ENCODE measurements at places on chromosomes 1 and 21.

GRCh38 chr21:40489001-40489400, 358.0 kb downstream of the DSCAM start:
- DNase-seq: no peak

- no peak for DNase-seq
These were observed at the start of gene KMO for GRCh38 chr1:241532162-241532531. TSS of gene KMO (plus strand) at chr1:241532378. CDS start at chr1:241532445, 67 bp downstream.

DNA sequence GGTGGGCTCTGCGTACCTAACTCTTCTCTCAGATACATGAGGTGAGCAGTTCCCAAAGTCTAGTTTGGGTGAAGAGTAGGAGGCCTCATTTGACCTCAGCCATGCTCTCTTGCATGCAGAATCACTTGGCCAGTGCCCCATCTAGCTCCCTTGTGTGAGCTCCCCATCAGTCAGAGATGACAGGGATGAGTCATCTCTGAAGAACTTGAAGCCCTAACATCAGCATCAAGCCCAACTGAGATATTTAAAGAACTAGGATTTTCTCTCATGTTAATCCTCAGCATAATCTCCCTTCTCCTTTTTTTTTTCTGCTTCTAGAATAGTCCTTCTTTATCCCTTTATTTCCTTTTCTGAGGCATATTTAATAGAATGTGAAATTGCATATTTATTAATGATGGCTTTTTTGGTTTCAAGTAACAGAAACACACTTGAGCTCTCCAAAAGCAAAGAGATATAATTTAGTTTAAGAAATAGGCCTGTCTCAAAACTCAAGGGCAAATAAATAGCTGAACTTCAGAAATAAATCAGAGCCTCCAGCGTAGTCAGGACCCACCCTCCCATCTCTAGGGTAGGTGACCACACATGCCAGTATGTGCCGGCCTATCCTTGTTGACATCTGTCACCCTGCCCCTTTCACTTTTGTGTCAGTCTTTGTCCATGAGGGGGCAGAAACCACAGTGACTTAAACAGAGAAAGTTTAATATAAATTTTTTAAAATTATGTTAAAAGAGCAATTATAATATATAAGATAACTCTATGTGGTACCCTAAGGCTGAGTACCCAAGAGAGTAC, 112.3 kb downstream of the TSEN15 start:
- DNase-seq: no peak

DNA sequence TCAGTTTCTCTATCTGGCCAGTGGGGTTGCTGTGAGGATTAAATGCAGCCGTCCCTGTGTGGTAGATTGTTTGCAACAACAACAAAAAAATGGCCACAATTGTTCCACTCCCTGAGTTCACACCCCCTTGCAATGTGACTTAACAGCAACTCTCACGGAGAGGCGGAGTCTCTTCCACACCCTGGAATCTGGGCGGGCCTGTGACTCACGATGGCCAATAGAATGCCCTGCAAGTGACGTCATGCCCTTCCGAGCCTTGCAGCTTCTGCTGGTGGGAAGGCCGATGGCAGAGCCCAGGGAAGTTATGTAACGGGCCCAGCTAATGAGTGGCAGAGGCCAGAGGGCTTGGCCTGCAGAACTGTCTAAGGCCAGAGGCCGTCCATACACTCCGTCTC, 87.9 kb downstream of the RIPK4 start:
- DNase-seq: no peak

GRCh38 chr1:2255420-2256369, 27.6 kb downstream of the SKI start:
- DNase-seq: no peak

DNA sequence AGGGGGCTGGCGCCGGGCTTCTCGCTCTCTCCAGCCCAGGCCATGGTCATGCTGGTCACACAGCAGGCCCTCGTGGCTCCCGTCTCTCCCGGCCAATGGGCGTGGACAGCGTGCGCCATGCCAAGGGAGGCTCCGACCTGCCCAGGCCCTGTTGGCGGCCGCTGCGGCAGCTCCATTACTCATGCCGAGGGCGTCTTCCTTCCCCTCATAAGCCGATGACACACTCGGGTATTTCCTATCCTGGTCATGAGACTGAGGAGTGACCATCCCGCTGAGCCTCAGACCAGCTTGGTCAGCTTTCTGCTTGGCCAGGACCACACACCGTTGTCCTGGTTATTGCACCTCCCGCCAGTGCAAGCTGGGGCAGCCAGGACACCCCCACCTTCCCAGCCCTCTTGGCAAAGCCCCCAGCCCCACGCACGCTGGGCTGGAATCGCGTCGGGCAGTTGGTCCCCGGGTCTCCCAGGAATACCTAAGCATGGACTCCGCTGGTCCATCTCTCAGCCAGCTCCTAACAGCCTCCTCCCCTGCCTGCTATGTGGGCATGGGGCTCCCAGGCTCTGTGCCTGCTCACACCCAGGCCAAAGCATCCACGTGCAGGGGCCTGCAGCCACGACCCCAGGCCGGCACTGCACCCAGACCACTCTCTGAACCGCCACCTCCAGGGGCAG, 49.8 kb downstream of the ARHGEF16 start:
- DNase-seq: no peak

- no peak for DNase-seq
These were observed 26.2 kb downstream of the SZT2 start for GRCh38 chr1:43415901-43416300.

DNA sequence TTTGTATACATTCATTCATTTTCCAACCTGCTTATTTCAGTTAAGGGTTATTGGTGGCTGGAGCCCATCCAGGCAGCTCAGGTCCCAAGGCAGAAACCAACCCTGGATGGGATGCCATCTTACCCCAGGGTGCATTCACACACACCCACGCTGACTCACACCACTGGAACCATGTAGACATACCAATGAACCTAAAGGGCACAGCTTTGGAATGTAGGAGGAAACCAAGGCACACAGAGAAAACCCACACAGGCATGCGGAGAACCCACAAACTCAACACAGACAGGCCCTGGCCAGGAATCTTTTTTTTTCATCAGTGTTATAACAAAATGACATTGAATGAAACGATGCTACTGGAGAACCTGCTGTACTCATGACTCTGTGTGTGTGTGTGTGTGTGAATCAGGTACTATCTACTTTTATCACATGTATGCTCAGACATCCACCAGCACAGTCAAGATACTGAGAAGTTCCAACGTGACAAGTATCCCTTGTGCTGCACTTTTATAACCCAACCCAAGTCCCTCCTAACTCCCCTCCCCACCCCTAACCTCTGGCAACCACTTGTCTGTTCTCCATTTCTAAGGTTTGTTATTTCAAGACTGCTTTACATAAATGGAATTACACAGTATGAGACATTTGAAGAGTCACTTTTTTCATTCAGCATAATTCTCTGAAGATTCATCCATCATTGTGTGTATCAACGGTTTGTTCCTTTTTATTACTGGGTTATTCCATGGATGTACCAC, 286.8 kb upstream of the PLD5 start:
- DNase-seq: no peak

GRCh38 chr21:33884376-33885171, 31.0 kb downstream of the ATP5PO start:
- no peak for DNase-seq

DNA sequence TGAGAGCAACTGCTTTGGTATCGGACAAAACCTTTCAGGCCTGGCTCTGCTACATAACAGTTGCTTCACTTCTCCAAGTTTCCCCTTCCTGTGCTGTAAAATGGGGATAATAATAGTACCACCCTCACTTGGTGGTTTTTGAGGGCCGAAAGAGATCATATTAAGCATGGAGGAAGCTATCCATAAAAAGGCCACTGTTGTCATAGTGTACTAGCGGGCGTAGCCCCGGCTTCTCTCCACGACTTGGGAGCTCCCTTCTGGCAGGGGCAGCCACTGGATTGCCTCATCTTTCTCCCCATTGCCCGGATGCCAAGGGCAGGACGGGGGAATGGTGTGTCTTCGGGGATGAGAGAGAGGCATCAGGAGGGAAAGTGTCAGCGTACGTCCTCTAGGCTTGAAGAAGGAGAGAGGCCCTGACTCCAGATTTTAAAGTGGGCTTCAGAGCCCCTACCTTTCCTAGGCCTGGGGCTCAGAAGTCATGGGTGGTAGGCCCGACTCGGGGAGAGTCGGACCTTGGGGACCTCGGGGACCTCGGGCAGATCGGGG, 548 bp upstream of the MFSD2A start:
- DNase-seq: no peak

DNA sequence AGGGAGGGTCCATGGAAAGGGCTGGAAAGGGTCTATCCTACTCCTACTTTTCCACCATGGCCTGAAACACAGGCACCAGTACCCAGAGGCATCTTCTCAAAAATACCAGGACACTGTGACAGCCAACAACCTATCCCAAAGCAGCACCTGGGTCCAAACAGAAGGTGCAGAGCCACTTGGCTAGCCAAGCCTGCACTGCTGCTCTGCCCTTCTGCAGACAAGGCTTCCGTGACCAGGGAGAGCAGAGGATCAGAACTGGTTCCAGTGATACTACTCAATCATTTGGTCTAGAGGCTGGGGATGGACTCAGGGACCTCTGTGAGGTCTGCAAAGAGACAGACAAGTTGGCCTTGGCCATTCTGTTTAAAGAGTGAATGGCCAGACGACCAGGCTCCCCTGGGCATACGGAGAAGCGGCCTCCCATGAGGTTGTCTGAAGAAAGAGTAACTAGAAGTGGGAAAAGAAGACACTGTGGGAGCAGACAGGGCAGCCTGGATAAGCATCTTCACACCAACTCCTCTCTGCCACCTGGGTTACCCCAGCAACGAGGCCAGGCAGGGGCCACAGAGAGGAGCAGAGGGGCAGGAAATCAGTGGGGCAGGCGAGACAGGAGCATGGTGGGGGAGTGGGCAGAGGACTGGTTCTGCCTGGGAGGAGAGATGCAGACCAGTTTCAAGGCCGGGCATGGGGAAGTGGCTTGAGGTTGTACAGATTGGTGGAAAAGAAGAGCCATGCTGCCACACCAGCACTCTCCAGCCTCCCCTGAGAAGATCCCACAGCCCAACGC, 5.7 kb downstream of the KCNN3 start:
- DNase-seq: no peak

- DNase-seq: no peak
These were observed 19.5 kb upstream of the NCMAP start for GRCh38 chr1:24536391-24536840.

- DNase-seq: no peak
These were observed 233.8 kb upstream of the JUN start for GRCh38 chr1:59017501-59018231.

DNA sequence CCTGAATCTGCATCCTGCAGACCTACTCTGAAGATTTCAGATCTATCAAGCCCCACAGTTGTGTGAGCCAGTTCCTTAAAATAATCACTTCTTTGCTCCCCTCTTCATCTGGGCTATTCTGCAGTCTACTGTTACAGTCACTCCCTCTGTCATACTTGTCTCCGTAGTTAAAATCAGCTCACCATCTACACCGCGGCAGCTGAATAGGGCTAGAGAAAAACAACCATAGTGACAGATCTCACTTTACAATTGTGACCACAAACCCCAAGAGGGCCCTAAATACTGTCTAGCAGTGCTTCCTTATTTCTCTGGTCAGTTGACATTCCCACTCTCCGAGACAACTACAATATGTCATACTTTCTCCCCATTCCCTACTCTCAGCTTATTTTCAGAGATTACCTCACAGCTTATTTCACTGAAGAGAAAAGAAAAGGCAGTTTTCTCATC, 12.9 kb downstream of the DESI2 start:
- DNase-seq: no peak

GRCh38 chr1:162757476-162757875, 33.0 kb upstream of the HSD17B7 start:
- DNase-seq: no peak

DNA sequence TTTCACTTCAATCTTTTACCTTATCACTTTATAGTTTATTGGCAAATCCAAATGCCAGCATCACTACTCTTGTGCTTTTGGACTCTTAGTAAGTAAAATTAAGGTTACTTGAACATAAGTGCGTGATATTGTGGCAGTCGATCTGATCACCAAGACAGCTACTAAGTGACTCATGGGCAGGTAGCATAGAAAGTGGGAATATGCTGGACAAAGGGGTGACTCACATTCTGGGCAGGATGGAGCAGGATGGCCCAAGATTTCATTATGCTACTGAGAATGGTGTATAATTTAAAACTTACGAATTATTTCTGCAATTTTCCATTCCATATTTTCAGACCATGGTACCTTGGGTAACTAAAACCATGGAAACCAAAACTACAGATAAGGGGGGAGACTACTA, 120.2 kb downstream of the ROR1 start:
- DNase-seq: no peak

GRCh38 chr1:225748529-225748928, 29.1 kb upstream of the SRP9 start:
- DNase-seq: no peak

- no peak for DNase-seq
These were observed 33.5 kb downstream of the PROX1 start for GRCh38 chr1:214021321-214021720.

DNA sequence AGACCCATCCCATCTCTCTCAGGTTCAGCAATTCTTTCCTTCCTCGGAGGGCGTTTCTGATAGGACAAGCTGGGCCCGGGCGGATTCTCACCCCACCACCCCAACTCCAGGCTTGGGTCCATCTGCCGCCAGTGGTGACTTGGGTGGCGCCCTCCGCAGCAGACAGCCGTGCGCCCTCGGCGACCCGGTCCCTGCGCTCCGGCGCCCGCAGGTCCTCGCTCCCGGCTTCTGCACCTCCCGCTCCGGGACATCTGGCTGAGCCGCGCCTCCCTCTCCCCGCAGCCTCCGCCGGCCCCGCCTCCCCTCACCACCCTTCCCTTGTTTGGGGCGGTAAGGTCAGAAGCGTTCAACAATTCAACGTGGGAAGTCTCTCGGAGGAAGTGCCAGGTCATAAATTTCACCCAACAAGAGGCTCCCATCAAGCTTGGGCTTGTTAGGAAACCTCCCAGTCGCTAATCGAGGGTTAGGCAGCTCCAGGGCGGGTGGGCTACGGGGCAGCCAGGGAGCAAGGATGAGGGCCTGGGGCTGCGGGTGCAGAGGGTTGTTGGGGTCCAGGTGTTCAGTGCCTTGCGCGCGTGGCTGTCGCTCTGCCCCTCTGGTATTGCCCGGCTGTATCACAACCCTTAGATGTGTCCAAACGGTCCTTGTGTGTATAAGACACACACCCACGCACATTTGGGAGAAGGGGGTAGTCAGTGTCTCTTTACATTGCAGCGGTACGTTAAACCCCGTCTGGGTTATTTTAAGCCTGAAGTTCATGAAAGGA, 39.8 kb downstream of the OLIG1 start:
- DNase-seq: no peak

DNA sequence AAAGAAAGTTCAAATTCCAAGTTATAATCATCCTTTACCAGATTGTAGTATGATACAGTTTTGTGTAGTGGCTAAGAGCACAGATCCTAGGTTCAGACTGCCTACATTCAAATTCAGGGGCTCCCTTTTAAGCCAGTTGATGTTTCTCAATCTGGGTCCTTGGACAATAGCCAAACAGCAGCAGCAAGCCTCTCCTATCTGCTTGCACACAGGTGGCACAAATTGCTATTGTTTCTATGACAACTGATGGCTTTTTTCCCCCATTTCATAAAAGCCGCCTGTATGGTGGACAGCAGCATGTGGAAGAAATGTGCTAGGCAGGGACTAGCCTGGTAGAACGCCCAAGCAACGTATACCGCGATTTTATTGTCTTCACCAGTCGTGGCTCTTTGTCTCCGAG, 76.5 kb downstream of the S1PR1 start:
- no peak for DNase-seq

- DNase-seq: no peak
These were observed 18.7 kb upstream of the STUM start for GRCh38 chr1:226529891-226530290.

All from cortex of kidney (tissue), 1 donor.